ENCODE measurements at places on chromosomes 1 and 21.

DNA sequence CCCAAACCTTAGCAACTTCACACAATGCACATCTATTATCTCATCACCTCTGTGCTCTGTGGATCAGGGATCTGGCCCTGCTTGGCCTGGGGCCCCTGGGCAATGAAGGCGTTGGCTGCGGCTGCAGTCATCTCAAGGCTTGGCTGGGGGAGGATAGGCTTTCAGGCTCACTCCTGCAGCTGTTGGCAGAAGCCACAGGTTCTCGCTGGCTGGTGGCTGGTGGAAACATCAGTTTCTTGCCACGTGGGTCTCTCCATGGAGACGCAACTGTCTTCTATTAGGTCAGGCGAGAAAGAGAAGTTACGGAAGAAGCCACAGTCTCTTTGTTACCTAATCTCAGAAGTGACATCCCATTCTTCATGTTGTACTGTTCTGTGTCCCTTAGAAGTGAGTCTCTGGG lies 3.6 kb upstream of the NPPA start:
- no peak for DNase-seq

DNA sequence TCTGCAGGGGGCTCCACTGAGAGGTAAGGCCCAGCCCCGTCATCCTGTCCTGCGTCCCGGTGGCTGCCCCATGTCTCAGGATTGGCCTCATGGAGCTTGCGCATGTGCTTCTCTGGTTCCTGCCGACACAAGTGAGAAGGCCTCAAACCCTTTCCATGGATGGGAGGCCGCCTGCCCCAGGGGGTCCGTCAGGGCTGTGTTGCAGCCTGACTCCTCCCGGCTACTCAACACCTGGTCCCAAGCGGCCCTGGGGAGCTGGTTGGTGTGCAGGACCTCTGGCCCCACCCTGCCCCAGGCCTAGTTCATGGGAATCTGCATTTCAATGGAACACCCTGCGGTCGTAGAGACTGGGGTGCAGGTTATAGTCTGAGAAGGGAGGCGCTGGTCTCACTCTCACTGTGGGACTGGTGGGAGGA lies 21.1 kb upstream of the PDE9A start:
- no peak for DNase-seq

GRCh38 chr21:44618504-44618903 lies 6.6 kb downstream of the KRTAP10-8 start:
- DNase-seq = no peak

- DNase-seq = no peak
These were observed 69.4 kb upstream of the MORC3 start for GRCh38 chr21:36250423-36251075.

- no peak for DNase-seq
These were observed 93.7 kb upstream of the C1orf174 start for GRCh38 chr1:3993619-3994375.

GRCh38 chr1:155277902-155278688 lies 832 bp downstream of the HCN3 start:
- DNase-seq = peak; percentile 86

- DNase-seq = no peak
These were observed 27.8 kb downstream of the THEM4 start for GRCh38 chr1:151881479-151881878.

GRCh38 chr1:65817891-65818290 lies 25.2 kb downstream of the PDE4B start:
- DNase-seq = no peak

- DNase-seq = no peak
These were observed 15.1 kb upstream of the EDN2 start for GRCh38 chr1:41499591-41499990.

DNA sequence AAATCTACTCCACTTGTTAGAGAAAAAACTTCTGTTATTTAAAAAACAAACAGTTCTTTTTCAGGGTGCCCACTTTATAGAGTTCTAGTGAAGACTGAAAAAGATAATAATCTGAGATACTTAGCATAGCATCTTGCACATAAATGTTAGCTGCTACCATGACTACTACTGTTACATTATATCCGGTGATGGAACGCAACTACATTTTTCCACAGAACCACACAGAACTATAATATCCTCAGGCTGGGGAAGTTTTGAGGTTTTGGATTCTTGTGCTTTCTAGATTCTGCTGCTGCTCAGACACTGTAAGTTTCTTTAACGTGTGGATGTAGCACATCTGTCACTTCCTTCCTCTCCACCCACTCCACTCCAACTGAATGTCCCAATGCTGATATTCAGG lies 110.3 kb downstream of the PTPN14 start:
- no peak for DNase-seq

DNA sequence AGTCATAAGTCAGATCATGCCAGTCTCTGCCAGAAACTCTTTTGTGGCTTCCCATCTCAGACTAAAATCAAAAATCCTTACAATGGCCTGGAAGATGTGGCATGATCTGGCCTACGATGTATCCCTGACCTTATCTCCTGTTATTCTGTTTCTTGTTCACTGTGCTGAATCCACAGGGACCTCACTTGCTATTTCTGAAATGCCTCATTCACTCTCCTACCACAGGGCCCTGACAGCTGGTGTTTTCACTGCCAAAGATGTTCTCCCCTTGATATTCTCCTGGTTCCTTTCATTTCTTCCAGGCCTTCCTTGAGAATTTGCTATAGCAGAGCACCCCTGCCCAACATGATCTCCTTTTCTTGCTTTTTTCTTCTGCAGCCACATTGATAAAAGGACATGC lies 1.7 kb downstream of the DNALI1 start:
- no peak for DNase-seq

DNA sequence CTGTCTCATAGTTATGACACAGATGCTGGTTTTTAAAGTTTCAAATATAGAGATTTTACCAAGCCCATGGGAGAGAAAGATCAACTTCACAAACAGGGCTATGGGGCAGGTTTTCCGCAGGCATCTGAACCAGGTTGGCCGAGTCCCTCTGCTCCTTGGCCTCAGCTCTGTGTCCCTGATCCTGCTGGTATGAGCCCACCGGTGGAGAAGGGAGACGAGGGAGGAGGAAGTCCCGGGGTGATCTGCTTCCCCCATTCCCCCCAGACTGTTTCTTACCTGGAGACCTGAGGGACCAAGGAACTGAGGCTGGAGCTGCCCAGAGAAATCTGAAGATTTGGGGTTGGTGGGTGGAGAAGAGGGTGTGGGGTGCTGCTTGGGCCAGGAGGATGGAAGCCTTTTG lies 28.9 kb upstream of the BTG2 start:
- DNase-seq = no peak

- no peak for DNase-seq
These were observed 4.8 kb upstream of the TMCO1 start for GRCh38 chr1:165773324-165773965.

- no peak for DNase-seq
These were observed 15.5 kb upstream of the LEPR start for GRCh38 chr1:65404941-65405340.

DNA sequence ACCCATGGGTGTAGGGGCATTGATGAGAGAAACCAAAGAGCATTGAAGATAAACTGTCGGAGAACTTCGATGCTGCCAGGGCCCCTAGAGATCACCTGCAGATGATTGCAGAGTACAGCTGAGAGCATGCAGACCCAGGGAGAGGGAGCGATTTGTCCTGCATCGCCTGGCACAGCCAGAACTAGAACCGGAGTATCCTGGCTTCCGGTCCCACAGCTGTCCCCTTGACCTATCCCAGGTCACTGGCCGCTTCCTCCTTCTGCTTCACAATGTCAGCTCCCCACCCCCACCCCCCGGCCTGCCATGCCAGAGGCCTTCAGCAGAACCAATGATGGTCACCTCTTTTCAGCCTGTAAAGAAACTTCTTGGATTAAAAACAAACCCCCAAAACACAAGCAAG lies 29.2 kb upstream of the SOX13 start:
- DNase-seq = no peak

DNA sequence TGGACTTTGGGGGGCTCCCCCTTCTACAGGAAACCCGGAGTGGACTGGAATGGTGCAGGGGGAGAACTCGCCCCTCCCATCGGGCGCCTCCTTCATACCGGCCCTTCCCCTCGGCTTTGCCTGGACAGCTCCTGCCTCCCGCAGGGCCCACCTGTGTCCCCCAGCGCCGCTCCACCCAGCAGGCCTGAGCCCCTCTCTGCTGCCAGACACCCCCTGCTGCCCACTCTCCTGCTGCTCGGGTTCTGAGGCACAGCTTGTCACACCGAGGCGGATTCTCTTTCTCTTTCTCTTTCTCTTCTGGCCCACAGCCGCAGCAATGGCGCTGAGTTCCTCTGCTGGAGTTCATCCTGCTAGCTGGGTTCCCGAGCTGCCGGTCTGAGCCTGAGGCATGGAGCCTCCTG lies at the start of gene TNFRSF14:
Gene TNFRSF14 (plus strand): TSS at position 95 of the 401 bp plus-strand sequence. CDS start 294 bp downstream, at position 389.
- peak; percentile 89 for DNase-seq

DNA sequence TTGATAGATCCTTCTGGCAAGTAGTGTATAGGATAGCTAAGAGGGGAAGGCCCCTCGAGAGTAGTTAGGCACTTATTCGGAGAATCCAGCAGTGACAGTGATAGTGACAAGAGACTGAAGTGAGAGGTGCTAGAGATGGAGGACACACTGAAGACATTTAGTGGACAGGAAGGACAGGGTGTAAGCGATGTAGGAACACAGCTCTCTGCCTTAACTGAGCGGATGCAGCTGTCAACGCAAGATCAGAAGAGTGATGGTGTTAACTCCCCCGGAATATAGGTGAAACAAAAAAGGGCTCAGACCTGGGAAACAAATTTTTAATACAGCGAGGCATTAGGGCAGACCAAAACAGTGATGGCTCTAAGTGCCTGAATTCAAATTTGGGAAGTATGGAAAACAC lies 15.8 kb downstream of the SOD1 start:
- no peak for DNase-seq

GRCh38 chr1:18385239-18385790 lies 95.4 kb upstream of the KLHDC7A start:
- no peak for DNase-seq

DNA sequence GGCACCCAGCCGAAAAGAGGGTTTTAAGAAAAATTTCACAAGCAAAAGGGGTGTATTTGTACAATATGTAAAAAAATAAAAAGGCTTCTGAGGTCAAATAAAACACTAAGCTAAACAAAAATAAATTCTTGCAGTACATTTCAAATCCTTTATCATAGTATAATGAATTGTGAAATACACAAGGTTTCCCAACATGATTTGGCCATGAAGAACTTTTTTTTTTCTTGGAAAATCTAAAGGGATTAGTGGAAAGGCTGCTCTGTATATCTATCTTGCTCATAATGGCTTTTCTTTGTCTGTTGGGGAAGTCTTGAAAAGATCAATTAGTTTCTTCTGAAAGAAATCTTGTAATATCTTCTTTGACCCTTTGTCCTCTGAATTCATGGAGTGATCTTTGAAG lies 593.4 kb downstream of the PLPP3 start:
- DNase-seq = no peak

- no peak for DNase-seq
These were observed 82.7 kb downstream of the SIK1 start for GRCh38 chr21:43343992-43344886.

DNA sequence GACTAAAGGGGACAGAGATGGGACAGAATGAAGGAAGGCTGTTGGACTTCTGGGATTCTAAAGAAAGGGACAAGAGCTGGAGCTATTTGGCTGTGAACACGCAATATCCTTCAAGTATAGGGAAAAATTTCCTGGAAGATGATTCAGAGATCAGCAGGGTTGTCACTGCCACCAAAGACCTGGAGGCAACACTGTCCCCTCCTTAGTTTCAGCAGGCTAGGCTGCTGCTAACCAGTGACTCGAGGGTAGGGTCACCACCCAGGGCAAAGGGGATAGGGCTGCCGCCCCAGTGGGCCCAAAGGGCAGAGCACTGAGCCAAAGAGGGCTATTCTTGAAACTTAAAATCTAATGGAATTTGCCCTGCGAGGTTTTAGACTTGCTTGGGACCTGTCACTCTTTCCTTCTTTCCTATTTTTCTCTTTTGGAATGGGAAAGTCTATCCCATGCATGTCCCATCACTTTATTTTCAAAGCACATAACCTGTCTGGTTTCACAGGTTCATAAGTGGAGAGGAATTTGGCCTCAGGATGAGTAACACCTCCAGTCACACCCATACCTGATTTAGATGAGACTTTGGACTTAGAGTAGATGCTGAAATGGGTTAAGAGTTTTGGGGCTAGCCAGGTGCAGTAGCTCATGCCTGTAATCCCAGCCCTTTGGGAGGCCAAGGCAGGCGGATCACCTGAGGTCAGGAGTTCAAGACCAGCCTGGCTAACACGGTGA lies 11.9 kb downstream of the IFNLR1 start:
- DNase-seq = no peak

- DNase-seq = no peak
These were observed 2.5 kb downstream of the S100A11 start for GRCh38 chr1:152034324-152034653.

- no peak for DNase-seq
These were observed 157.4 kb downstream of the TNFSF18 start for GRCh38 chr1:172893146-172893841.

DNA sequence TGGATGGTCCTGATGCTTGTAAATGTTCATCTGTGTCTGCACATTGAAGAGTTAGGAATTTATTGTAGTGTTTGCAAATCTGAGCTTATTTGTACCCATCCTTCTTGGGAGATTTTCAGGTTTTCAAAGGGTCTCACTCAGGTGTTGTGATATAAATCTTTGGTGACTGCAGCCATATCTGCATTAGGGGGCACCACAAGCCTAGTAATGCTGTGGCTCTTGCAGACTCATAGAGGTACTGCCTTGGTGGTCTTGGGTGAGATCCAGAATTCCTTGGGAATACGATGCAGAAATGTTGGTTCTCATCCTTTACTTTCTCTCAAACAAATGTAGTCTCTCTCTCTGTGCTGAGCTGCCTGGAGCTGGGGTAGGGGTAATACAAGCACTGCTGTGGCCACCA lies 405.9 kb downstream of the TTLL7 start:
- no peak for DNase-seq

DNA sequence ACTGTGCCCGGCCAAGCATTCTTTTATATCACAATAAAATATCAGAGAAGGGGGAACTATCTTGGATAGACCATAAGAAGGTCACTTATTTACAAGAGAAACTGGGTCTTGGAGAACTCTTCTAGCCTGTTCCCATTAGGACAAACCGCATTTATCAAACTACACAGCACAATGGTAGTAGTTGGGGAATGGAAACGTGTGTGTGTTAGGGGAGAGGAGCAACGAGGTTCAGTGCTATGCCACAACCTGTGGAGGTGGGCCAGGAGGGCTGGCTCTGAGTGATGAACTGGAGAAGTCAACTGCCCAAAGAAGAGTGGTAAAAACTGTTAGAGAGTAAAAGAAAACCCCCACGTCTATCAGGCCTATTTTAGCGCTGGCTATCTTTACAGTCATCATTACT lies 1.6 kb downstream of the DONSON start:
- DNase-seq = no peak

DNA sequence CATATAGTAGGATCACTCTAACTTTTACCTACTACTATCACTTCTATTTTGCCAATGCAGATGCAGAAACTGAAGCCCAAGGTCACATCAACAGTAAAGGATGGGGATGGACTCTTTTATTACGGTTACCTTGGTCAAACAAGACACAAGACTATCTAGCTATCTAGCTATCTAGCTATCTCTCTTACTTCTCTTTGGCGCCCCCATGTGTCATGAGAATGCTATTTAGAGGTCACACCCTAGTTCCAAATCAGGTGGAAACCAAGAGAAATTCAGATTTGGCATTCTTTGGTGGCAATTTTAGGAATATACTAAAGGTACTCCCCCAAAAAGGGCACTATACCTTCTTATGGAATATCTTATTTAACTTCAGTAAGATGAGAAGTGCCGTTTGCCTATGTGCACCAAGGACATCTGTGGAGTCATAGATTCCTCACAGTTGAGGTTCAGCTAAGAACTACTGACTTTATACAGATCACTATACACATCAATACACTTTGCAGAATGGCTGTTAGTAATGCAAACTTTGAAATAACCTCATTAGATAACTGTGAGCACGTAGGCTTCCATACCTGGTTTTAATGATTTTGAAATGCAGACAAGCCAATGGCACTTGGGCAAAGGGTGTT lies 6.7 kb downstream of the ZNF648 start:
- DNase-seq = peak; percentile 76
